AG10803 (cell line): ENCODE measurements at places on chromosomes 3 and 15.
A peak's percentile ranks its signal among the peaks of the same experiment; 100 is the strongest.

DNA sequence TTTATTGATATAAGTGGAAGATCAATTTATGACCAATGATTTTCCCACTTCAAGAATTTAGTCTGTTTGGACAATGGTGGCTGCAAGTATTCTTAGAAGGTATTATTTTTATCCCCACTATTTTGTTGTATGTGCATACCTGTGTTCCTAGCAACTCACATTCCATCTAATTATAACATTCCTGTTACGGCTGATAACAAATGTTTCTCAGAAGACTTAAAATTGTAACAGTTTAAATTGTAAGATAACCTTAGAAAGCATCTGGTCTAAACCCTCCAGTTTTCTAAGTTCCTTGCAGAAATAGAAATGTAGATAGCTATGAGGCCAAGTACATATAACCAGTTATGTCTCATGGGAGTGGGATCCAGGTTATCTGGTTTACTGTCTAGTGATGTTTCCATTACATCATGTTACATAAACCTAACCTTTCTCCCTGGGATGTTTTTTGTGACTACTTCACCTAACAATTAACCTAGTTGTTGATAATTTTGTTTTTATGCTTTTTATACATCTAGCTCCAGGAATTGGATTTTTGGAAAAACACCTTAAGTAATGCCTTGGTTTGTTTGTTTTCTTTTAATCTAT is 11.1 kb upstream of the MFN1 start:
- DNase-seq = peak; percentile 14

GRCh38 chr15:40955930-40956540 is 2.8 kb downstream of the CHAC1 start:
- DNase-seq = no peak

- DNase-seq = peak; percentile 49
Observed at GRCh38 chr3:188208516-188208981, 54.6 kb downstream of the LPP start.

GRCh38 chr3:165640031-165640430 is 197.2 kb downstream of the BCHE start:
- no peak for DNase-seq

GRCh38 chr15:26967719-26968269 is 3.2 kb upstream of the GABRG3 start:
- DNase-seq = peak; percentile 24

GRCh38 chr15:99571299-99571698 is 5.5 kb downstream of the MEF2A start:
- no peak for DNase-seq

DNA sequence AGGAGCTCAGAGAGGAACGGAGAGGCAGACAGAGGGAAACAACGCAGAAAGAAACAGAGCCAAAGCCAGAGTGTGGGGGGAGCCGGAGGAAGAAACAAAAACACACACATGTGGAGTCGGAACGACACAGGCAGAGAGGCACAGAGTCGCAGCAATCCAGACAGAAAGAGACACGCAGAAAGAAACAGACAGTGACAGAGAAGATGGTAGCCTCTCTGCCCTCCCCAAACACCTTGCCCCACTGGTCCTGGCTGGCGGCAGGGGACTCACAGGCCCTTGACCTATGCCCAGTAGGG is 1.7 kb downstream of the NCKIPSD start:
- no peak for DNase-seq

DNA sequence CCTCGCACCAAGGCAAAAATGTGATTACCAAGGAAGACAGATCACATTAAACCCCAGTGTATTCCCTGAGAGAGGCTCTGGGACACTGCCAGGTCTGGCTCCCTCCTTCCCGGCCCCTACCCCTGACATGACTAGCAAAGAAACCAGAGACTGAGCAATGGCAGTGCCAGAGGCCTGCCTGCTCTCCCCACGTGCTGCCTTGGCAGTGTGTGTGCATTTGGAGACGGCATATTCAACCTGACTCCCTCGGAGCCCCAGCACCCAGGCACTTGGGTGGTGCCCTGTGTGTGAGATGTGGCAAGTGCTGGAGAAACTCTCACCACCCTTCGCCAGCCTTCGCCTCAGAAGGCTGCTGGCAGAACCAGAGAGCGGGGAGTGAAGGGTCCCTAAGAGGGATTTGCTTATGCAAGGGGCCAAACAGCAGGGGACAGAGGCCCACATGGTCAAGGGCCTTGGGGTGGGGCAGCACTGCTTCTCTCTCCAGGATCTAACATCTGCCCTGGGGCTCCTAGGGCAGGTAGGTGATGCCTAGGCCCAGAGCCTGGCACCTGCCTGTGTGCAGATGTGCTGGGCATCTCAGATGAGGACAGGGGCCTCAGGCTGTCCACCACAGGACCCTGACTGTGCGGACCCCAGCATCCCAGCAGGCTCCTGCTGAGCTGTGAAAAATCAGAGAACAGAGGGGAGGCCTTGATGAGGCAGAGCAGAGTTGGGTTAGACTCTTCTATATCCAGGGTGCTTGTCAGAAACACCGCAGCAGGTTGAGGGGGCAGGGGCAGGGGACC is 23.6 kb upstream of the PLXNA1 start:
- no peak for DNase-seq

GRCh38 chr15:99598296-99598695 is 32.5 kb downstream of the MEF2A start:
- DNase-seq = no peak

DNA sequence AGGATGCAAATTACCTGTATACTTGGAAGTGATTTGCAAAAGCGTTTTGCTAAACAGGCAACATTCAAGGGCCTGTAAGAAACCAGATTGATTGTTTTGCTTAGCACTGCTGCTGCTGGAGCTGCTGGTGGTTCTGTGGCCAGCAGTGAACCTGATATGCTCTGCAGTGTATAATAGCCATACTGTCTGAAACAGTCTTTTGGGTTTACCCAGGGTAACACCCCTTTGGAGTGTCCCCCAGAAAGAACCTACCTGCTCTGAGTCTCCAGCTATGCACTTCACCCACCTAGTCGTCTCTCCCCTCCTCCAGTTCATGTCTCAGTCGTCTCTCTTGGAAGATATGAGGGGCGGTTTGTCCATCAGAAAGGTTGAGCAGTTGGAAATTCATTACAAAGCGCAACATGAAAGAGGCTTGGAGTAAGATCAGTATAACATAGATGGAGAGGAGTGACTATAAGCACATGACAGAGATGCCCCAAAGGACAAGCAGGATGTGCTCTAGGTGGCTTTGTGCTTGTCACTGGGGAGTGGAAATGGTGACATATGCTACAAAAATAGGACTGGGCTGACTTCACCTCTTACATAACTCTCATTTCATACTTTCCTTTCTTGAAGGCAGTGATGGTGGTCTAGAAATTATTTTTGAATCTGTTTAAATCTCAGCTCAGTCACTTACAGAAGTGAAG is 3.8 kb downstream of the MKRN2 start:
- DNase-seq = no peak

GRCh38 chr15:32867313-32867626 is 149.5 kb downstream of the GREM1 start:
- DNase-seq = peak; percentile 90

GRCh38 chr3:24631481-24631880 is 136.8 kb upstream of the THRB start:
- DNase-seq = no peak

GRCh38 chr3:56197991-56198390 is 270.3 kb downstream of the ERC2 start:
- no peak for DNase-seq

- no peak for DNase-seq
Observed at GRCh38 chr3:186643493-186643892, 3.3 kb downstream of the FETUB start.

- DNase-seq = no peak
Observed at GRCh38 chr3:124862006-124862405, 25.2 kb downstream of the ITGB5 start.

- no peak for DNase-seq
Observed at GRCh38 chr3:141279077-141279967, 47.7 kb downstream of the PXYLP1 start.

DNA sequence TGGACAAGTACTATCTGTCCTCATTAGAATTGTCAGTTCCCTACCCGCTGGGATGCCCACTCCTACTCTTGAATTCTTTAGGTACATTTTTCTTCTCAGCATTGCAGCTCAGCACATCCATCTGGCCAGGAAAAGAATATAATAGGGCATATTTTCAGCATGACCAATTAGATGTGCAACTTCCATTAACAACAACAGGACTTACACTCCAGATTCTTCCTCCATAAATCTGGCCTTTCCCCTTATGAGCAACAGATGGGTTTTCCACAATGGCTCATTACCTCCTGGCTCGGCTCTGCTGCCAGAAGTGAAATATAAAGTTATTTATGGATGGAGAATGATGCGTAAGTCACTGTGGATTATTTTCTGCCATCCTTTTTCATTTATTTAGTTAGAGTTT is 443.8 kb upstream of the TGFBR2 start:
- peak; percentile 98 for DNase-seq

- no peak for DNase-seq
Observed at GRCh38 chr3:125356140-125357026, 18.7 kb downstream of the ZNF148 start.

GRCh38 chr3:179956416-179956830 is 80.3 kb downstream of the PEX5L start:
- DNase-seq = no peak

DNA sequence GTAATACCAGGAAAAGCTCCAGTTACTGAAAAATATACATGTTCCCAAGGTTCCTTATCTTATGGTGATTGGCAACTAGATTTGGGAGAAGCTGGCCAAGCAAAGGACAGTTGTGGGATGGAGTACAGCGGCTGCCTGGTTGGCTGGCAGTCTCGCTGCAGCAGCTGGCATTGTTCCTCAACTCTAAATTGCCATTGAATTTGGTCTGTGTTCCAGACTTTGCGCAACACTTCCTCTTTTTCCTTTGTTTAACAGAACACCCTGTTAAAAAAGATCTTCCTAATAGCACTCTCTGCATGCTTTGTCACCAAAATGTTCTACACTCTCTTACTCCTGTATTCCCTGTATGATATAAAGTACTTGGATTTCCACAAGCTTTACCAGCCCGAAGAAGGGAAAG is 420.6 kb upstream of the RBMS3 start:
- DNase-seq = peak; percentile 47

GRCh38 chr3:22371607-22372291 is 620.7 kb upstream of the ZNF385D start:
- no peak for DNase-seq

- DNase-seq = no peak
Observed at GRCh38 chr3:131151-131888, 65.2 kb upstream of the CHL1 start.
